Fibroblast of skin of scalp (primary cell): ENCODE measurements at places on chromosomes 1 and 21.

DNA sequence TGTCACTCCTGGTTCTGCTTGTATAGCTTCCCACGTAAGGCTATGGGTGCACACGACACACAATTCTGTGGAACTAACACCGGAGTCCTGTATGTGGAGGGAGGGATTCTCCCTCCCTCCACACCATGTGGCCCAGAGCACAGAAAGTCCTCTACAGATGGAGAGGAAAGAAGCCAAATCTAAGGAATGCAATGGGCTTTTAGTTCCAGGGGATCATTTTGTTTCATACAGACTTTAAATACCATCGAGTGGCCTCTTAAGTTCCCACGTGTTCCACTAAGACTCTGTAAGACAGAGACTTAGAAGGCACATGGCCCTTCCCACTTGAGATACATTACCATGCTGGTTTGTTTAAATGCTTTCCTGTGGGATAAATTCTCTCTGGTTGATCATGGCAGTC is 156.0 kb downstream of the TGFB2 start:
- DNase-seq = peak; percentile 49

- DNase-seq = no peak
Measured at GRCh38 chr1:143736562-143736961, 235.2 kb downstream of the FAM72C start.

DNA sequence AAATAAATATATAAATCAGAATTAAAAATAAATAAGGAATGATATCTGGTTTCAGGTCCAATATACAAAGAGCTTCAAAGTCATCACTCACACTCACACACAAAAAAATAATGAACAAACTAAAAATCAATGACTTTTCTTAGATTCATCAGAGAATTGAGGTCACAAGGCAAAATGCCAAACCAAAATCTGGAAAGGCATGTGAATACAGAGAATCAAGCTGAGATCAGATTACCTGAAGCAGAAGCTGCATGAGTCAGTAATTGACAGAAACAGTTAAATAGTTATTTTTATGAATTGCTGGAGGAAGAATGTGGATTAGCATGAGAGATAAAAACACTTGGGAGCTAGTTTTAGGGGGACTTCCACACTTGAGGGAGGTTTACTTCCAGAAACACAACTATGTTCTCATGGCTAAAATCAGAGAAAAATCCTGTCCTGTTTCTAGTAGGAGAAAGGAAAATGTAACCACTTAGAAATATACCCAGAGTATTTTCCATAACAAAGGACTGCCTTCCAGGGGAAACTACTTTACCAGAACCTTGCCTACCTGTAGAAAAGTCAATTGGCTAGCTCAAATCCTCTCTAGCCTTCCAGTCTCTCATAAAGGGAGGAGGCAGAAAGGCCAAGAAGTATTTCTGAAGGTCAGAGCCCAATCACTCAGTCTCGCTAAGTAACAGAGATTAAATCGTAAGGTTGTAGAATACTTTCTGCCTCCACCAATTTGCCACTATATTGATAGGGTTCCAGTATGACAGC is 536.6 kb upstream of the NR5A2 start:
- peak; percentile 58 for DNase-seq

DNA sequence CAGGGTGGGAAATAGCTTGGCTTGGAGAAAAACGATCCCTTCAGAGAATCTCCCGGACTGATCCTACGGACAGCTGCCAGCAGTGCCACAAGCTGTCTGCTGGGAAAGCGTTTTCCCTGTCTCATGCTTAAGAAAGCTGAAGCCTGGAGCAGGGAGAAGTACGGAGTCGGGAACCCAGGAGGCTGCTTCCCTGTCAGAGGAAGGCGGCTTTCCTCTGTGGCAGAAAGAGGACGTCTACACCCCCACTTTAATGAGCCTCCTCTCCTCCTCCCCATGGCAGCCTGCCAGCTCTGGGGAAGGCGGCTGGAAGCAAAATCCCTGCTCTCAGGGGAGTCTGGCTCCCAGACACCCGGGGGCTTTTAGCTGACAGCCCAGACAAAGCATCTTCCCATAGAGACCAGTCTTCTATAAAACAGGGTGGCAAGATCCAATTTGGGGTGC is 7.3 kb downstream of the KIF21B start:
- DNase-seq = peak; percentile 66

- no peak for DNase-seq
Measured at GRCh38 chr1:164969253-164969652, 387.3 kb downstream of the LMX1A start.

GRCh38 chr1:28890435-28890834 is 23.9 kb upstream of the EPB41 start:
- DNase-seq = no peak

DNA sequence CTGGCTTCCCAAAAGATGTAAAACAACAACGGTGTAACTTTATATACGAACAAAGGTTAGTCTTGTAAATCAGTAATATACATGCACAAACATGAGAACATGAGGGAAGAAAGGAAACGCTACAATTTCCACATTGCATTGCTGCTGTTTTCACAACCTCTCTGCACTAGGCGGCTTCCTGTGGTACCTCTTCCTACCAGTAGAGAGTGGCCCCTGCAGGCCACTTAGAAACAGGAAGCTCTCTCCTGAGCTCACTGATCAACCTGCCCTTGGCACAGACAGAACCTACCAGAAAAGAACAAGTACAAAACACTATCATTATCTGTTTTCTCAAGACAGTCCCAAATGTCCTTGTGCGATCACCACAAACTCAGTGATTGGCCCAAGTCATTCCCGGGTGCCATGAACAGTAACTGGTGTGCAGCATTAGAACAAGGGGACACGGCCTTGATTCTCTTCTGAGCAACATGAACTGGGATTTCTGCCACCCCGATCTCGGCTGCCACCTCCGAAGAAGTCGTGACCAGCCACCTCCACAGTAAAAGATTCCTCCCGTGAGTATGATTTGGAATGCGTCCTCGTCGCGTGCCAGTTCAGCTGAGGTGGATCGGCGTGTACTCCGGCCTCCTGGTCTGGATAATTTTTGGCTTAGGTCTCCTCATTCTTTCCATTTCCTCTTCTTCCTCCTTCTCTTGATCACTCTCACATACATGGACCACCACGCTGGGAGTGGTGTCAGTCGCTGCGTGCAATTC is 5.7 kb upstream of the KCNE1 start:
- no peak for DNase-seq

GRCh38 chr1:119662034-119662437 is 14.0 kb upstream of the ZNF697 start:
- no peak for DNase-seq

DNA sequence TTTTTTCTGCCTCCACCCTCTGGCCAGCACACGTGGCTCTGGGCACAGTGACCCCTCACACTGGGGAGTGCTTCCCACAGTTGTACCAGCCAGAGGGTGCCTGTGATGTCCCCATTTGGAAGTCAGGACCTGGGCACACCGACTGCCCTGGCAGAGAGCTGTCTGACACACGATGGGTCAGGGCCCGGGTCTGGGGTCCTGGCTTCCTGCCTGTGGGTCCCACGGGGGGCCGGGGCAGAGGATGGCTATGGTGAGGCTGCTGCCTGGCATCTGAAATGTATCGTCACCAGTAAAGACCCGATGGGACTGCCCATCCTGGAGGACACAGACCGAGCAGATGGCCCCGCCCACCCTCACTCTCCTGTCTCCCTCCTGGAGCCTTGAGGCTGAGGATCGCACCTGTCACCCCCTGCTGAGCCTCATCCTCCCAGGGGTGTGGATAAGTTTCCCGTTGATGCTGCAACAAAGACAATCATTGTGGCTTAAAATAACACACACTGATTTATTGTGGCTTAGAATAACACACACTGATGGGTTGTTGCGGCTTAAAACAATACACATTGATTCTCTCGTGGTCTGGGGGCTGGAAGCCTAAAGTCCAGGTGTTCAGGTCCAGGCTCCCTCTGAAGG is 88.8 kb upstream of the TTC34 start:
- DNase-seq = no peak

DNA sequence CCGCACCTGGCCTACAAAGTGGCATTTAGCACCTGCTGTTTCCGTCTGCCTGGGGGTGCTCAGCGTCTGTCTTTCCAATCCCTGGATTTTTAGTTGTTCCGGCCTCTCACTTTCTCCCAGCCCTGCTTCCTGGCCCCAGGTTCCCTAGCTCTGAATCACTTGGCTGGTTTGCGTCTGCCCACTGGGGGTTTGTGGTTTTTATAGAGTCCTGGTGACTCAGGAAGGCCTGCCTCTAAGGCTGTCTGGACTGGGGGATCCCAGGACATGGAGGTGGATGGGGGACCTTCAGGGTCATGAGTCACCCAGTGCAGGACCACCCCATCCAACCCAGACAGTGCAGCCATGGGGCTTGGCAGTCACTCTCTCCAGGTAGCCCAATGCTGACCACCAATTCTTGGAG is 53.5 kb downstream of the MRPL37 start:
- DNase-seq = peak; percentile 93

DNA sequence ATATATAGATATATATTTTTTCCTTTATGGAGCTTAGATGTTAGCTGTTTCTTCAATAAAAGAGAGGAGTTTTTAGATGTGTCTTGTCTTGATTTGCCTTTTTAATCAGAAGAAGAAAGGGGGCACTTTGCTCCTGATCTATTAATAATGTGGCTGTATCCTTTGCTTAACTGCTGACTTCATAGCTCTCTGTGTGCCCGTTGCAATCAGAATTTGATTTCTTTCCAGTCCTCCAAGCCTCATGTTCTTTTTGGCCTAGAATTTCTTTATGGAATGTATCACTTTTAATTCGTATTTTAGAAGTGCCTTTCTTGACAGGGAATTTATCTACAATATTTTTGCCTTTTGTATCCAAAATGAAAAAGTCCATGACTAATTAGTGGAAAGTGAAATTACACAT is 85.3 kb downstream of the C1orf21 start:
- no peak for DNase-seq

DNA sequence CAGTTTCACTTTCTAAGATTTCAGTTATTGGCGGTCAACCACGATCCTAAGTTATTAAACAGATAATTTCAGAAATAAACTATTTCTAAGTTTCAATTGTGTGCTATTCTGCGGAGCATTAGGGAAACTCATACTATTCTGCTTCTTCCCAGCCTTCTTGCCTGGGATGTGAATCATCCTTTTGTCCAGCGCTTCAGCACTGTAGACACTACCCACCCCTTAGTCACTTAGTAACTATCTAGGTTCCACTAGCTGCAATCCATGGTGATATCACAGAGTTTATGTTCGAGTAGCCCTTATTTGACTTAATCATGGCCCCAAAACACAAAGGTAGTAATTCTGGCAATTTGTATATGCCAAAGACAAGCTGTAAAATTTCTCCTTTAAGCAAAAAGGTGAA is 279.9 kb upstream of the ADAMTS5 start:
- peak; percentile 46 for DNase-seq

- DNase-seq = peak; percentile 75
Measured at GRCh38 chr1:114353262-114353661, 157.7 kb downstream of the TRIM33 start.

- DNase-seq = peak; percentile 19
Measured at GRCh38 chr1:35577071-35577998, 4.2 kb downstream of the TFAP2E start.

GRCh38 chr21:36162631-36163030 is 6.0 kb downstream of the DOP1B start:
- DNase-seq = no peak

DNA sequence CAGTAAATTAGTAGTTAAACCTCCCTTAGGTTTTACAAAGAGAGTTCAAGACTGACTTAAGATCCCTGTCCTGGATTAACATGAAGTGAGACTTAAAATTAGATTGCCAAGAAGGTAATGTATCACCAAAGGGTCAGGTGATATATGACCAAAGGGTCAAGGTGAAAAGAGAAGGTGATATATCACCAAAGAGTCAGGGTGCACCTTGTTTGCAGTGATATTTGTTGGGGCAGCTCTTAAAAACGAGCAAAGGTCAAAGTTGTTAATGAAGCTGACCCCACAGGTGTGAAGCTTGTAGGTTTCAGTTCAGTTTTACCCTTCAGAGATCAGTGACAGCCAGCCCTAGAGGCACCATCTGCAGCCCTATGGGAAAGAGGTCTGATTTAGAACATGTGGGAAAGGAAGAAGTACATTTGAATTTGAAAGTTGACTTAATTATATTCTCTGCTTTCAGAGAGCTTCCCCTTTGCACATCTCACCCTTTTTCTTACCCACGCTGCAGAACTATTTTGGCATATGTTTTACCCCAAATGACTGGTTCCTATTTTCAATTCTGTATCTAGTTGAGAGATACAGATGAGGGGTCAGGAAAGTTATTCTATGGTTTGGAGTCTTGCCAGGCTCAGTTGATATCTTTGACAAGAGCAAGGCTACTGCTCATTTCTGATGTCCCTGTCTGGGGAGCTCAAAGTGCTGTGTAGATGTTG is 170.8 kb downstream of the S1PR1 start:
- no peak for DNase-seq

DNA sequence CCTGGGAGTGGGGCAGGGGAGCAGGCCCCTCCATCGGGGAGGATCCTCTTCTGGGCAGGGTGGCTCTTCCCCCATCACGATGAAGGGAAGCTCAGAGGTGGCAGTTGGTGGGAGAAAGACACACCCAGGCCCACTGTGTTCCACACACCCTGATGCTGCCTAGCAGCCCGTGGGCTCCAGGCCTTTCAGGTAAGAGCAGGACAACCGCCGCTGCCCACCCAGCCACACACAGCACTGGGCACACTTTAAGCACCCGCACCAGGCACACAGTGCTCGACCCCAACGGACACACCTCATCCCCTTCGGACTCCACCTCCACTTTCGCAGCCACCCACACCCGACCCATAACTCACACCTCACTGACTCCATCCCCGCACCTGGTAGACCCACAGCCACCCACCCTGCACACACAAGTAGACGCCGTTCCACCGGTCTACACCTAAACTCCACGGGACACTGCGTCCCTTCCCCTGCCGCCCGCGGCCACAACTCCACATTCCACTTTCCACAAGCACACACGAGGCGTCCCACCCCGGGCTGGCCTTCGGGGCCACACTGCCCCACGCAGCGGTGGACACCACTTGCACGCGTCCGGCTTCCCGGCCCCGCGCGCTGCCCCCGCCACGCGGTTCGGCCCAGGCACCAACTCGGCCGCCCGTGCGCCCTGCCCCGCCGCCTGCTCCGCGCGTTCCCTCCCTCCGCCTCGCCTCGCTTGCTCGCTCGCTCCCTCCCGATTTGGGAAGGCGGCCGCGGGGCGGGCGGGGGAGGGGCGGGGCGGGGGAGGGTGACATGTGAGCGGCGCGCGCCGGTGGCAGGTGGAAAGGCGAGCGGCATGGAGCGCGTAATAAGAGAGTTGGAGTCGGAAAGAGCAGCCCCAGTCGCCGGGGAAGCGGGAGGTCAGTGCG is at the start of gene KCNQ4:
Gene KCNQ4 (plus strand): TSS at position 787 of the 905 bp plus-strand sequence. CDS start 307 bp downstream, outside the sequence.
- no peak for DNase-seq

DNA sequence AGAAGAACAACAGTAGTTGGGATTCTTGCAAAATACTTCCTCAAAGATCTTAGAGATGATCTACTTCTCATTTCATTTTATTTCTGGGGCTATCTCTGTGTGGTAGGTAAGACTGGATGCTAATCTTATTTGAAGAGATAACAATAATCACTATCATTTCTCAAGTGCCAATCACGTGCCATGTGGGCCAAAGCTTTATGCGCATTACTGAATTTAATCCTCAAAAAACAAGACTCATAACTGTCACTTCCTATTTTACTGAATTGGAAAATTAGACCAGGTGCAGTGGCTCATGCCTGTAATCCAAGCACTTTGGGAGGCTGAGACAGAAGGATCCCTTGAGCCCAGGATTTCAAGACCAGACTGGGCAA is 121.7 kb downstream of the KCNN3 start:
- DNase-seq = no peak

GRCh38 chr21:37060296-37060695 is 12.6 kb downstream of the PIGP start:
- DNase-seq = peak; percentile 97
